ENCODE measurements at places on chromosomes 12 and 14.

- DNase-seq = no peak
Observed at GRCh38 chr12:4392223-4392742, 12.8 kb upstream of the FGF23 start.

GRCh38 chr12:104399740-104400612 lies 56.8 kb upstream of the CHST11 start:
- DNase-seq = no peak

DNA sequence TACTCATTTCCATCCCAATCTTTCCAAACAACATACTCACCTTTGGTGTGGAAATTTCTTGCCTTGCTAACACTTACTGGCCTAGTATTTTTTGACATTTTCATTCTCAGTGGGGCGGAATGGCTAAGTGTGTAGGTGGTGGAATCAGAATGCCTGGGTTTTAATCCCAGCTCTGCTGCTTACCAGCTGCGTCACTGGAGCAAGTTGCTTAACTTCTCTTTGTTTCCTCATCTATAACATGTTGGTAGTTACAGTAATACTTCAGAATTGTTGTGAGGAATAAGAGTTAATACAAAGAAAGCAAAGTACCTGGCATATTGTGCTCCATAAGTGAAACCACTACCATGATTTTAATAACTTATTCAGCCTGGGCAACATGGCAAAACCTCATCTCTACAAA lies 3.0 kb upstream of the FAM177A1 start:
- DNase-seq = no peak

DNA sequence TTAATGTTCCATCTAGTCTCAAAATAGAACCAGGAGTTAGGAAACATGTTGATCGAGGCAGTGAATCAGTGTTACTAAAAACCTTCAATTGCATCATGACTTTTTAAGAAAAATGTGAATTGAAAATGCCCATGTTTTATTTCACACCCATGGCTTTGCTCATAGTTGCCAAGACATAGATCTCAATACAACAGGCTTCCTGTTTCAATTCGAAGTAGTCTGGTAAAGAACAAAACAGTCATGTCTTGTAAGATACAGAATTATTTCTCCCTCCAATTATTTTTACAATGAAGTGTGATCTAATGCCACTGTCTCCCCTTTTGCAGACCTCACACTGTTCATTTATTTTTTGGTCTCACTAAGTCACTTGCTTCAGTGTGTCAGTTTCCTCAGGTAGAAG lies 44.6 kb upstream of the FAR2 start:
- DNase-seq = no peak

- no peak for DNase-seq
Observed at GRCh38 chr12:65279369-65280112, 1.1 kb downstream of the MSRB3 start.

GRCh38 chr14:74956280-74957072 lies 1.1 kb upstream of the PGF start:
- DNase-seq = no peak

- DNase-seq = no peak
Observed at GRCh38 chr12:91774434-91774921, 371.2 kb downstream of the BTG1 start.

- DNase-seq = no peak
Observed at GRCh38 chr14:52071675-52072074, 2.8 kb upstream of the NID2 start.

DNA sequence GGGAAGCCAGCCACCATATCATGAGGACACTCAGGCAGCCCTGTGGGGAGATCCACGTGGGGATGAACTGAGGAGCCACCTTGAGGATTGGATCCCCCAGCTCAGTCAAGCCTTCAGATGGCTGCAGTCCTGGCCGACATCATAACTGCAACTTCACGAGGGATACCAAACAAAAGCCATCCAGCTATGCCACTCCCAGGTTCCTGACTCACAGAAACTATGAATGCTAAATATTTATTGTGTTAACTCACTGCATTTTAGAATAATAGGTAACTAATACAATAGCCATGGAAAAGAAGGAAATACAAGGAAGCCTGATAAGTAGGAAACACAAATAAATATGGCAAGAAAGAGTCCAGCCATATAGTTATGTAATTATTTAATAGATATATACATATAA lies 42.1 kb upstream of the FAM222A start:
- DNase-seq = no peak

DNA sequence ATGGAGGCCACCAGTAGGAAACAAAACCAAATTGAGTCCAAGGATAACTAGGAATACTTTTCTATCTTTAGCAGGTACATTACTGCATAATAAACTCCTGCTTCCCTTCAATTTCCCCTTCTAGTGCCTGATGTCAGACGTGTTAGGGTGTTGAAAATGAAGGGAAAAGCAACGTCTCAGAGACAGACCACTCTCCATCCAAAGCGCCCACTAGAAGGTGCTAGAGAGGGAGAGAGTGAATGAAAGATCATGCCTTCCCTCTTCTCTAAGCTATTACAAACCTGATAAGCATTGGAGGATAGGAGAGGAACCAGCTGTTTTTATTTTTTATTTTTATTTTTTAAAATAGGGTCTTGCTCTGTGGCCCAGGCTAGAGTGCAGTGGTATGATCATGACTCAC lies 64.1 kb downstream of the ZNF641 start:
- no peak for DNase-seq

DNA sequence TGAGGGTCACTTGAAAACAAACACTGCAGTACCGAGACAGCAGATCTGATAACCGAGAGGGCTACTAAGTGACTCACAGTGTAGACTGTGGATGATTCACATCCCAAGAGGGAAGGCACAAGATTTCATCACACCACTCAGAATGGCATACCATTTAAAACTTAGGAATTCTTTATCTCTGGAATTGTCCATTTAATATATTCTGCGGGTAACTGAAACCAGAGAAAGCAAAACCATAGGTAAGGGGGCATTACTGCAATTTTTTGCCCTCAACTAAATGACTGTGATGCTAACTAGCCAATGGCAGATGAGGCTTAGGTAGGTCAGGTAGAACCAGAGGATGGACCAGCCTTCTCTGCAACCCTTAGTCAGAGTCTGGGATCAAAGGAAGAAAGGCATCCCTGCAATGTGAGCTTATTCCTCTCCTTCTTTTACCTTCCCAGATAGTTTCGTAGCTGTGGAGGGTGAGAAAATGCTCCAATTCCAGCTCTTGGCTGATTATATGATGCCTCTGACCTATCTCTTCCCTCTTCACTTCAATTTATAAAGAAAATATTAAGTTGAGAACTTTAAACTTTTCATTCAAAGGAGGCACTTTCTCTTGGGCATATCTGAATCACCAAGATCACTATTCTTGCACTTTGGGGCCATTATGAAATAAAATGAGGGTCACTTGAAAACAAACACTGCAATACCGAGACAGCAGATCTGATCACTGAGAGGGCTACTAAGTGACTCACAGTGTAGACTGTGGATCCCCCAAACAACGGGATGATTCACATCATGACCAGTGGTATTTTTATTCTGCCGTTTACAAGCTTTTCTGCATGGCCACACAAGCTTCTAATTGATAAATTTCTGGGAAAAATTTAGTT lies 6.8 kb downstream of the ART4 start:
- no peak for DNase-seq

GRCh38 chr14:102235275-102235897 lies 69.6 kb downstream of the MOK start:
- peak; percentile 84 for DNase-seq

GRCh38 chr12:30219047-30219446 lies 435.3 kb upstream of the TMTC1 start:
- DNase-seq = no peak

DNA sequence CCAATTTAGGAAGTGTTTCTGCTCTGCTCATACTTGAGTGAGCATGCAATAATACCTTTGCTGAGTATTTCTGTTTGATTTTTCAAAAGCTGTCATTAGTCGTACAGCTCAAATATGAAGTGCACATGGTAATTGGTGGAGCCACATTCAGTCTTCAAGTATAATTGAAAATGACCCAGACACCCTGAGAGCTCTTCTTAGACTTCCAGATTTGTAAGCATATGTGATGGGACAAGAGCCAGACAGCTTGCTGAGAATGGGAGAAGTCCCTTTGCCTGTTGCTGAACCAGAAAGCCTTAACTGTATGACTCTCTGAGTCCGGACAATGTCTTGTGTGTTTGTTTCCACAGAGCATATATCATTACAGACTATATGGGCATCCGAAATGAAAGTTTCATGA lies 307.3 kb downstream of the TMEM117 start:
- DNase-seq = no peak

DNA sequence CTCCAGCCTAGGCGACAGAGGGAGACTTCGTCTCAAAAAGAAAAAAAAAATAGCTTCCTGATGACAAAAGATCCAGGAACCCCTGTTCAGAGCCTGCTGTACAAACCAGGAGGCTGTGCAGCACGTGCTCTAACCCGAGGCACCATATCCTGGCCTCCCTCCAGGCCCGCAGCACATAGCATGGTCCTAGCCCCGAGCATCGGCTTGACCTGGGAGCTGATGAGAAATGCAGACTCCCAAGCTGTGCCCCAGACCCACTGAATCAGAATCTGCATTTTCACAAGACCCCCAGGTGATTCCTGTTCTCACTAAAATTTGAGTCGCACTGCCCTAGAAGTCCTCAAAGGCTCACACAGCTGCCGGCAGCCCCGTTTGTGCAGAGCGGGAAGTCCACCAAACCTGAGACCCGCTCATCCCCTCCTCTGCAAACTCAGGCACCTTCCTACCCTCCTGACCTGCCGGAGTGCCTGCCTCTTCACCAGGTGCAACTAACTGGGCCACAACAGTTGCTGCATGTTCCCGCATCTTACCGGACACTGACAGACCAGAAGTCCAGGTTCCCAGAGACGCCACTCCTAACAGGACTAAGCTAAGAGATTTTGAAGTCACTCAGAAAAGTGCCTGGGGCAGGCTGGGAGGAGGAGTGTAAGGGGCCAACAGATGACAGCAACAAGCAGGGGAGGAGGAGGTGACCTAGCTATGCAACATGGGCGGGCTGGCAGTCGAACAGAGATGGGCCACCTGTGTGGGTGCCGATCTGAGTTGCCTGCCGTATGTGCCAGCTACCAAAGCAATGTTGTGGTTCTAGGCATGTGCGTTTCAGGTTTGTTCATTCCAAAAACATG lies 24.0 kb upstream of the RIN3 start:
- DNase-seq = no peak

DNA sequence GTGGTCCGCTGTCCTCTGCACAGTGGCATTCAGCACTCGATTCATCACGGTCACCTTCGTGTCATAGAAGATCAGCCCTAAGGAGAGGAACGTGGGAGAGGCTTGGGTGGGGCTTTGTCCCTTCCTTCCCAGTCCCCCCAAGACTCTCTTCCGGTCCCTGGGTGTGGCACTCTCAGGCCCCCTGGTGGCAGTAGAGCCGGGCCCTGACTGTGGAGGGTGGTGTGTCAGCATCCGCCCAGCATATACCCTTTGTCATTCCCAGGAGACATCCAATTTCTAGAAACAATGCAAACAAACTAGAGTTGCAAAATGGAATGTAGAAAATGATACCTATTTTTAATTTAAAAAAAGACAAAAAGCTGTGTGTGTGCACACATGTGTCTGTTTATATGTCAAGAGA lies 45.0 kb downstream of the TRAFD1 start:
- no peak for DNase-seq

DNA sequence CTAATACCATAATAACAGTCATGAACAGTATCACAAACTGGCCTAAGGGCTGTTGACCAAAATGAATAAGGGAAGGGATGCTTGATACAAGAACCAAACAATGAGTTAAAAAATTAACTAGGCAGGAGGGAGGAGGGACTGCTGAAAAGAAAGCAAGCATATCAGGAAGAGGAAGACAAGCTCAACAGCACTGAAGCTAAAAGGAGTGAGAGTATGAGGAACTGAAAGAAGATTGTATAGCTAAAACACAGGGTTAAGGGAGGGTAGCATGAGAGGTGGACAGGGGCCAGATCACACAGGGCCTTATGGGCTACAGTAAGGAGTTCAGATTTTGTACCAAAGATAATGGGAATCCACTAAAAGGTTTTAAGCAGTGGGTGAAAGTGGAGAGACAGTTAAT lies 34.1 kb downstream of the ITGA7 start:
- no peak for DNase-seq

GRCh38 chr12:124774054-124774461 lies 89.6 kb downstream of the SCARB1 start:
- DNase-seq = no peak

- no peak for DNase-seq
Observed at GRCh38 chr12:119372540-119372939, 38.0 kb downstream of the CCDC60 start.

DNA sequence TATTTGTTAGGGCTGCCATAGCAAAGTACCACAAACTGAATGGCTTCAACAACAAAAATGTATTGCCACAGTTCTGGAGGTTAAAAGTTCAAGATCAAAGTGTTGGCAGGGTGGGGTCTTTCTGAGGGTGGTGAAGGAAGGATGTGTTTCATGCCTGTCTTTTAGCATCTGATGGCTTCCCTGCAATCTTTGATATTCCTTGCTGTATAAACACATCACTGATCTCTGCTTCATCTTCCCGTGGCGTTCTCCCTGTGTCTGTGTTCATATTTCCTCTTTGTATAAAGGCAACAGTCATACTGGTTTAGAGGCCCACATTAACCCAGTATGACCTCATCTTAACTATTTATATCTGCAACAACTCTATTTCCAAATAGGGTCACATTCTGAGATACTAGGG lies 167.5 kb downstream of the BTG1 start:
- no peak for DNase-seq

DNA sequence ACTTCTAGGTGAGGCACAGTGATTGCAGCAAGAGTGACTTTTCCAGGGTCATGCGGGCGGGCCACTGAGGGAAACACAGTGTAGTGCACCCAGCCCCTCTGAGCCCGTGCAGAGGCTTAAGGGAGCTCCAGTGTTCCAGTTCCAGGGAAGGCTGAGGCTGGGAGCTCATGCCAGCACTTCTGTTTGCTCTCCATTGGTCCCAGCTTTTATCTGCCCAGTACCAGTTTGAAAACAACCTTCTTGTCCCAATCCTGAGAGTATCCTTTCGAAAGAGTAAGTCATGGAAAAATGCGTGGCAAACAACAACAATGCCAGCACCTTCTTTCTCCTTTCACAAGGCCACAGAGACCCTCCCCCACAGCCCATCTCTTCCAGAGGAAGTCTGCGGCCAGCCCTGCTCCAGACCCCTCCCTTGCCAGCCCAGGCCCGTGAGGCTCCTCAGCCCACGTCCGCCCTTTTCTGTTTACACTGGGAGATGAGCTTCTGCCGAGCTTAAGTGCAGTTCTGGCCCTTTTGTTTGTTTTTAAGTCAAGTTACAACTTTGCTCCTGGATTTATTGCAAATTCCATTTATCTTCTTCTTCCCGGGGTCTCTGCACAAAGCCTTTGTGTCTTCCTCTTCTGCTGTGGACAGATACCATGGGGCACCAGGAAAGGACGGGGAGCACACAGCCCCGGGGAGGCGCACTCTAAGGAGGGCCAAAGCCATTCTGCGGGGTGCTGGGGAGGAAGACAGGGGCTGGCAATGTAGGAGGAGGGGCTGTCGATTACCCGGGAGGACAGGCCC lies 185.6 kb downstream of the ZFP36L1 start:
- no peak for DNase-seq

Data from NCI-H2081 (cell line).